ENCODE measurements at places on chromosomes 2 and 18.

DNA sequence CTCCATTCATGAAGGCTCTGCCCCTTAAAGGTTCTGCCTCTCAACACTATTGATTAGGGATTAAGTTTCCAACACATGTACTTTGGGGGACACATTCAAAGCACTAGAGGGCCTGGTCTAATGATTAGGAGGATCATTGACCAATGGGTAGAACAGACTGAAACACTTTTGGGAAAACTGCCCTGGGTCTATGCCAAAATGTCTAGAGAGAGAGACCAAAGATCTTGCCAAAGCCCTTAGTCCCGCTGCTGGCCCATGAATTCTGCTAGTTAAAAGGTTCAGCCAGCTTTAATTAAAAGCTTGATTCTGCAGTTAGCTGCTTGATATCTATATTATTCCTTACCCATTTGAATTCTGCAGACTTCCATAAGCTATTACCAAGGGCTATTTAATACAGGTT, 613.2 kb downstream of the SLC4A3 start:
- DNase-seq, result no peak

DNA sequence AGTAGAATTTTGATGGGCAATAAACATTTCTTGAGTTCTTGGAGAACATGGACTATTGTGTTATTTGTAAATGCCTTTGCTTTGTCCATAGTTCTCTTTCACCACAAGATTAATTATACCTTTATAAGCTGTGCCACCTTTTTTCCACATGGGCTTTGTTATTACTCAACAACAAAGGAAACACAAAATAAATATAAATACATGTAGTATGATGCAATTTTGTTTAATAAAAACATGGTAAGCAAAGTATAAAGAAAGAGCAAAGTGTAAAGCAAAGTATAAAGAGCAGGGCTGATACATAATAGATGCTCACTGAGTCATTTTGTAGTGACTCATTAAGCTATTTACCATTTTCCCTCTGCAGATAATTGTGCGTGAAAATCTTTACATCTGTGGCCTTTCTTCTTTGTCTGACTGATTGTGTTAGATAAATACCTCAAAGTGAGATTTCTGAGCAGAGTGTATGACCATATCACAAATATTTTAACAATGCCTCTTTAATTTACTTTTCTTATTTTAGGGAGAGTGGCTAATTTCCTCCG, 80.9 kb downstream of the CERS6 start:
- DNase-seq, result no peak

GRCh38 chr2:43060390-43061016, 165.9 kb downstream of the ZFP36L2 start:
- DNase-seq, result no peak

GRCh38 chr2:173032032-173032431, 43.6 kb upstream of the MAP3K20 start:
- no peak for DNase-seq

GRCh38 chr2:176470713-176471112, 201.5 kb downstream of the MTX2 start:
- DNase-seq, result no peak

GRCh38 chr2:33084433-33084832, 137.7 kb downstream of the LTBP1 start:
- DNase-seq, result no peak

GRCh38 chr2:30239308-30239985, 8.1 kb downstream of the LBH start:
- DNase-seq, result no peak

- DNase-seq, result no peak
Observed at GRCh38 chr2:111994042-111994441, 61.0 kb upstream of the TMEM87B start.

- no peak for DNase-seq
Observed at GRCh38 chr18:2968606-2969005, 44.3 kb downstream of the LPIN2 start.

DNA sequence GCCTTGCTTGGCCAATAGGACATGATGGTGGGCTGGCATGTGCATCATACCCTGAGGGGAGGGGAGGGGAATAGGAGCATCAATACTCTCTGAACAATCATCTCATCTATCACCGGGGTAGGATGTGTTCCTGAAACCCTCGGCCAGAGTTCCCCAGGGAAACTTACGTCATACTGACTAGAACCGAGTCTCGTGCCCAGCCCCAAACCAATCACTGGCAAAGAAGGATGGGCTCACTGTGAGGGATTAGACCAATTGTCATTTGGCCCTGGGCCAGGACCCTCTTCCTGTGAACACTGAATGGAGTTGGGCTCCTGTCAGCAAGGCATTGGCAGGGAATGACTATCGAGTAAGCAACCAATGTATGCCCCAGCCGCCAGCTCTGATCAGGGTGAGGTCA, 261.5 kb downstream of the MYCN start:
- DNase-seq, result no peak

- DNase-seq, result no peak
Observed at GRCh38 chr2:5983511-5984272, 291.5 kb downstream of the SOX11 start.

DNA sequence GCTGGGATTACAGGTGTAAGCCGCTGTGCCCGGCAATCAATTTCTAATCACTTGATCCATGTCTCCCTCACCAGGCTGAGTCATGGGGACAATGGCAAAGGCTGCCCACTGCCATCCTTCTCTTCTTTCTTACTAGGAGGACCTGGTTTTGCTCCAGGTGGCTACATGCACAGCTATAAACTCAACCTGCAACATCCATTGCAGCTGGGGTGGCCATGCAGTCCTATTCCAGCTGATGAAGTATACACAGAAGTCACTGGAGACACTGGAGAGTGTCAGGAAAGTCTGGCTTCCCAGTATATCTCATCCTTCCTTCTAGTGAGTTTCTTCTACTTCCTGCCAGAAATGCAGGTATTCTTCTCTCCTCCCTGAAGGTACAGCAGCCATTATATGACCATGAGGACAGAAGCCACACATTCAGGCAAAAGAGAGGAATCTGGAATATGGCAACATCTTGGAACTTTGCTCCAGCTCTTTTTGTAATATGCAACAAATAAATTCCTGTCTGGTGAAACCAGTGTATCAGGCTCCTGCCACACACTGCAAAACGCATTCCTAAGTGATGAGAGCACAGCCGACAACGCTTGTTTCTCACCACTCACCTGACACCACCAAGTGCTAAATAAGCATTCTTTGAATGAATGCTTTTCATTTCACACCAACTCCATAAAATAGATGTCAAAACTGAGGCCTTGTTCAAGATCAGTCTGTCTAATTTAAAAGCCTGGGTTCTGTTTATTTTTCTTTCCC, 32.3 kb downstream of the SCTR start:
- DNase-seq, result no peak

DNA sequence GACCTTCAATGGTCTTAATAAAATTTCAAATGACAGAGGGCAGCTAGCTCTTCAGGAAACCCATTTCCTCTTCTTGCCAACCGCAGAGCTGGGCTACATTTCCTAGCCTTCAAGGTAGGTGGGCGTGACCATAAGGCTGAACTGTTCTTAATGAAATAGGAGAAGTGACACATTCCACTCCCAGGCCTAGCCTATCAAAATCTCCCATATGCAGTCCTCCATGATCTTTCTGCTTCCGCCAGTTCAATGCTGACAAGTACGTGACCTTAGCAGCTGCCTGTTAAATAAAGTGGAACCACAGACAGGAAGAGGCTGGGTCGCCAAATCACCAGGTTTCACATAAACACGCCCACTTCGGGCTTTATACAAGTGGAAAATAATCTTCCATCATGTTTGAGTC, 13.2 kb downstream of the SERPINE2 start:
- DNase-seq, result no peak

DNA sequence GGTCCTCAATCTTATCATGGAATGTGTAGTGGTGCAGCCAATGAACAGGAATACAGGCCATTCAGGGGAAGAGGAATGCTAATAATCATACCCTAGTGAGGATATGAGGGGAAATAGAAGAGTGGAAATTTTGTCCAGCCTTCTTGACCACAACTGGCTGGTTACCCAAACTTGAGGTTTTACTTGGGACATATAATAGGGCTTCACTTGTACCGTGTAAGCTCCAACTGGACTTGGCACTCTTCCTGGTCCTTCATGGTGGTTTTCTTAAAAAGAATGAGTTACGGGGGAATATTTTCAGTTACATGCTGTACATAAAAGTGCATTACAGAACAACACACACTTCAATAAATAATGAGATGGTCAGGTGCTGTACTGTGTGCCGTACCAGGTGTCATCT, 234.9 kb upstream of the RASGRP3 start:
- no peak for DNase-seq

DNA sequence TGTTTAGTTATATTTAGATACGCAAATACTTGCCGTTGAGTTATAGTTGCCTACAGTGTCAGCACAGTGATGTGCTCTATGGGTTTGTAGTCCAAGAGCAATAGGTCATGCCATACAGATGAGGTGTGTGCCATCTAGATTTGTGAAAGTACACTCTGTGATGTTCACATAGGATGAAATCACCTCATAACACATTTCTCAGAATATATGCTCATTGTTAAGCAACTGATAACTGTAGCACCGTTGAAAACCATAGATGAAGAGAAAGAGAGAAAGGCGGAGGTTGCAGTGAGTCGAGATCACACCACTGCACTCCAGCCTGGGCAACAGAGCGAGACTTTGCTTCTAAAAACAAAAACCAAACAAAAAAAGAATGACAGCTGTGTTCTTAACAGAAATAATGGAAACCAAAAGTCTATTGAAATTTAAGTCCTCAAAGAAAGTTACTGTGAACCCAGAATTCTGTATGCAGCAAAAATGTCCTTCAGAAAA, 9.5 kb downstream of the DGKD start:
- no peak for DNase-seq

GRCh38 chr2:71674158-71674851, 220.9 kb downstream of the DYSF start:
- no peak for DNase-seq

DNA sequence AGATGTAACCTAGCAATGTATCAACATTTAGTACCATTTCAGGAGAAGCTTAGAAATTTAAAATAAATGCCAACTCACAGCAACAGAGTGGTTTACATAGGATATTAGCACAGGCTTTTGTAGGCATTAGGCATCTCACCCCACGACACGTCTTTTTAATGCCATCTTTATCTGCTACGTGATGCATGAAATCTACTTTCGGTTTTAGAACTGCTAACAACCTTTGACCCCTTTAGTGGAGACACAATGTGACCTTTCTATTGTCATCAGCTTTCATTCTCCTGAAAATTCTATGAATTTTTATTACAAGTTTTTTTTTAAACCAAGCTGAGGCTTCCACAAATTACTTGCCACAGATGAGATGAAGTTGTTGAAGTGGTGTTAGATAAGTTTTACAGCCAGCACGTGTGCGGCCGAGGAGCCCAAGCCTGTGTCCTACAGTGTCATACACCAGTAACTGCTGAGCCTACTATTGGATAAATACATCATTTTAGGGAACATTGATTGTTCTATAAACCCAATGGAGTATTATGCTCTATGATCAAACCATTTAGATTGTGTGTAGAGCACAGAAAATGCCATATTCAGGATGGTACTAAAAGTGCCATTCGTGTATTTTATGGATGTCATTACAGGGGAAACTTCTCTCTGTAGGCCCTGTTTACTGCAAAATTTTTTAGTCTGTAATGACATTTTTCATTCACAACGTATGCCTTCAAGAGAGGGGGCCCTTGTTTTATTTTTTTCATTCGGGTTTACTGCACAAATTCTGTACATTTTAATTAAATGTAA, 151.6 kb downstream of the PTGR3 start:
- DNase-seq, result no peak

DNA sequence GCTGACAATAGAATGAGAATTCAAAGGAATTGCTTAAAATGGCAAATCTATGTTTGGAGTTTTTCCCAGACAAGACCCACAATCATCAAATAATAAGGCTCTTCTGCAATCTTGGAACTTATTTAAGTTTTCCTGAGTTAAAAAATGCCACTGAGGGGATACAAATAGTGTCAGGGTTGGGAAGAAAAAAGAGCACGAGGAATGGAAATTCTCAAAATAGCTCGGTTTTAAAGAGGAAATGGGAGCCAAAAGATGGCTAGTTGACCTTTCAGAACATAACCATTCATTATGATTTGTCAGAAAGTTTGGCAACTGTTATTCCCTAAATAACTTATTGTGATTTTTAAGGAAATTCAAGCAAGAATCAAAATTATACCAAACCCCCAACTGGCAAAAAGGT, 127.7 kb downstream of the RAPGEF4 start:
- DNase-seq, result no peak

Data from NCI-H748 treated with DMSO at 0.1 percent for 48 hours (cell line).